ENCODE measurements at places on chromosomes 6 and 20.

DNA sequence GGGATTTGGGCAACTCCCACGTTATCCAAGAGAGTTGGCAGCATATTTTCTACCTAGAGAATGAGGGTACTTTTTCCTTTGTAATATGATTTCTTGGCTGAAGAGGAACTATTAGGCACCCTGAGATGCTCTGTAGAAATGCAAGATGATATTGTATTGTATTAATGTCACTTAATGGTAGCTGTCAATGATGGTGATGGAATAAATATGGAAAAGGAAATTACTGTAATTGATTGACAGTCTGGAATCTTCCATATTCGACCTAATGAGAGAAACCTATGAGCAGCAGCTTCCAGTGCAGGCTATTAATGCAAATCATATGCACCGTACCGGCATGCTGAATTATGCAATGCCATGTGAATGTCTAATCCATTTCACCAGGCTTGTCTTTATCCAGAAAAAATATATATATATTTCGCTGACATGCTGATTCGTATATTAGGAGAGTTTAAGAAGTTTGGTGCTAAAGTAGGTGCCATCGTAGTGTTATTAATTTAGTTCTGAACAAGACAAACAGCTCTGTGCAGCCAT lies 494.2 kb upstream of the JARID2 start:
- no peak for DNase-seq

DNA sequence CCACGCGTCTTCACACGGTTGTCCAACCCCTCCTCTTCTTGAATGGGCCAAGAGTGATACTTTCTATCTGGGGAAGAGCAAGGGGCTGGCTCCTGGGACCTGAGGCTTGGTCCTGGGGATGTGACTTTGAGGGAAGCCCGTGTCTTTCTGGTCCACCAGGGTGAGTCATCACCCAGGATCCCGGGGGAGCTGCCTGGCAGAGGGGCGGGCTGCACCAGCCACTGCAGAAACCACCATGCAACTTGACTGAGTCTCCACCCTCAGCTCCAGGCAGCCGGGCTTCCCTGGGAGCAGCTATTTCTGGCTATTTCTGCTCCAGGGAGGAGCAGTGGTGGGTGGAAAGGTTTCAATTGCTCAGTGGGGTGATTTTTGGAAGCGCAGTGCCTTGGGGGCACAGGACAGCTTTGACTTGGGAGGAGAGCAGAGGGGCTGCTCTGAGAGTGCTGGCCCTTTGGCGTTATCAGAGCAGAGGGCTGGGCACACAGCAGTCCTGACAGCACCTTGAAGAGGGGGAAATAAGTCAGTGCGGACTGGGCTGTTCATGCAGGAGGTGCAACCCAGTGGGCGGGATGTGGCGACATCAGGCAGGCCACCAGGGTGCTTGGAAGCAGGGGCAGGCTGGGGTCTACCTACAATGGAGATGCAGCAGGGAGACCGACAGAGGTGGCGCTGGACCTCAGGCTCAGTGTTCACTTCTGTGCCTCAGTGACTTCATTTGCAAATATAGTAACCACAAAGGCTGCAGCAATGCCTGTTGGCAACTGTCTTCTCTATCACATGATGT lies 45.1 kb upstream of the FAM83D start:
- DNase-seq: no peak

DNA sequence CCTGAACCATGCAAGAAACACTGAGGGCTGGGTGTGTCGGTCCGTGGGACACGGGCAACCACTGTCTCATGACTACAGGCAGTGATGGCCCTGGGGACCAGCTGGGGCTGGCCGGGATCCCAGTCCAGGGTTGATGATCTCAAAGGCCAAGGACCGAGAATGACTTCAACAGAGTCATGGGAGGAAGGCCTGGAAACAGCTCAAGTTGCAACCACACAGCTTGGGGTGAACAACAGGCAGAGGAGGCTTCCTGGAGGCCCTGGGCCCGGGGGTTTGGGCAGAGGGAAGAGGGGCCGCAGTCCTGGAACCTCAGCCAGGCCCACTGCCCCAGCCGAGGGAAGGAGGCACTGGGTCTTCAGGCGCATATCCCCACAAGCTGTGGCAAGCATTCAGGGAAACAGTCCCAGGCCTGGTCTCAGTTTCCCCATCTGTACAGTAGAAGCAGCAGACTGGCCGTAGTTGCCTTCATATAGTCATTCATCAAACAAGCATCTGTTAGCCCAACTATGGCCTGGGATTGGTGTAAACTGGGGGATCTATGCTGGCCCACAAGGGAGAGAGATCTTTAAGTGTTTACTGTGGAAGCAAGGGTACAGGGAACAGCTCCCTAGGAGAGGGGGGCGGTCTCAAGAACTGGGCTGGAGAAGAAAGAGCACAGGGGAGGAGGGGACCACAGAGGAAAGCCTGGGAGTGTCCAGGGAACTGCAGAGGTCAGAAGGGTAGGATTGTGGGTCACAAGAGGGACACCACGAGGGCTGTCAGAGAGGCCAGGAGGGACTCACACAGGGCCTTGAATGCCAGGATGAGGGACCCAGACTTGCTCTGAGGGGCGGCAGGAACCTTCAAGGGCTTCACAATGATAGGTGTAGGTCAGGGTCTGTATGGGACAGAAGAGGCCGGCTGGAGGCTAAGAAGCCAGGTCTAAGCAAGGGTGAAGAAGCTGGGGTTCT lies 2.1 kb downstream of the MYL9 start:
- no peak for DNase-seq

DNA sequence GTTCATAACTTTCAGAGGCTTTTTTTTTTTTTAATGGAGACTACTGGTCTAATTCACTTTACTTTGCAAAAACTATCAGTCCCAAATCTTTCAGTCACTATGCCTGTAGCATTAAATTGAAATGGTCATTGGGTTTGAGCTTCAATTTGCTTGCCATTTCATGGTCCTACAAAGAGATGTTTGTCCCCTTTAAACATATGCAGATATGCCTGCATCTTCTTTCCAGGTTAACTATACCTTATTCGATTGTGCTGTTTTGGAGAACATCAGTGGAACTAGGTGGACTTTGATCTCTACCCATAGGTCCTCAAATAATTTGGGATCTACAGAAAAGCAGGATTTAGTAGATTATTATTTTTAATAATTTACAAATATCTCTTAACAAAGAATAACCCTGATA lies 4.6 kb downstream of the POU3F2 start:
- DNase-seq: no peak

DNA sequence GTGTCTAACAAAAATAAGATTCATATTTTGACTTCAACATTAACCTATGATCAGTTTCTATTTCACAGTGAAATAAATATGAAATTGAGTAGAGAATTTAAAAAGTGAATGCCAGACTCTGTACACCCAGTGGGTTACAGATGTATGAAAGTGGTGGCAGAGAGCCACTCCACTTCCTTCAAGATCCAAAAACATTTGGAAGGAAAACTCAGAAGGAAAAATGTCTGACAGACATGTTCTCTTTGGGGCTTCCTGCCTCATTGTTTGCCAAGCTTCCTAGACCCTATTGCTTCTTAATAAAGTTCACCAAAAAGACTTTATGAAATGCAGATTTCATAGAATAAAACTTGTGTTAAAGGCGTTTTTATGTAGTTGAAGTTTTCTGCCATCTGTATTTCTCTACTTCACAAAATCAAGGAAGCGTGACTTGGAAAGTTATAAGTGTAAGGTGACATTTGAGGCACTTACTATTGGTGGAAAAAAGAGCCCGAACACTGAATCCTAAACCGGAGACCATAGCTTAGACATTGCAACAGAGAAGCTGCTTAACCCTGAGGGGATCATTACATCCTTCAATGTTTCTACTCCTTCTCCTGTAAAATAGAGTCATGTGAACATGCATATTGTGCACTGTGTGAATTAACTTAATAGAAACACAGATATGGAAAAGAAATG lies 12.8 kb downstream of the HMGCLL1 start:
- no peak for DNase-seq

GRCh38 chr6:128443553-128443952 lies 76.8 kb downstream of the PTPRK start:
- no peak for DNase-seq

DNA sequence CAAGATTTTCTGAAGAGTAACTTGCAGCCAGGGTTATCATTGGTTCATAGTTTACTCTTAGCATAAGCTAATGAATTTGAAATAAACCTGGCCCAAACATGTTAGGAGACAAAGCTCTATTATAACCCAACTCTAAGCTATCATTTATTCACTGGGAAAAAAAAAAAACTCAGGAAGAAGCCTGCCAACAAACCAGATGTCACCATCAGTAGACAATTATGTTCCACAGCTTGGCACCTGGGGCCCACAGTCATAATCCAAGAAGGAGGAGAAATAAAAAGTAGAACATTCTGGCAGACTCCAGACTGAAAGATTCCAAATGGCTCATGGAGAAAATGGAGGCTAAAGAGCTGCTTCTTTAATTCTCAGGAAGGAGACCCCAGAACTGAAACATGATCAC lies 100.0 kb upstream of the CNR1 start:
- DNase-seq: no peak

GRCh38 chr20:34977365-34978091 lies 21.9 kb downstream of the MYH7B start:
- DNase-seq: no peak

- DNase-seq: no peak
Measured at GRCh38 chr20:57000441-57000968, 265.9 kb downstream of the BMP7 start.

DNA sequence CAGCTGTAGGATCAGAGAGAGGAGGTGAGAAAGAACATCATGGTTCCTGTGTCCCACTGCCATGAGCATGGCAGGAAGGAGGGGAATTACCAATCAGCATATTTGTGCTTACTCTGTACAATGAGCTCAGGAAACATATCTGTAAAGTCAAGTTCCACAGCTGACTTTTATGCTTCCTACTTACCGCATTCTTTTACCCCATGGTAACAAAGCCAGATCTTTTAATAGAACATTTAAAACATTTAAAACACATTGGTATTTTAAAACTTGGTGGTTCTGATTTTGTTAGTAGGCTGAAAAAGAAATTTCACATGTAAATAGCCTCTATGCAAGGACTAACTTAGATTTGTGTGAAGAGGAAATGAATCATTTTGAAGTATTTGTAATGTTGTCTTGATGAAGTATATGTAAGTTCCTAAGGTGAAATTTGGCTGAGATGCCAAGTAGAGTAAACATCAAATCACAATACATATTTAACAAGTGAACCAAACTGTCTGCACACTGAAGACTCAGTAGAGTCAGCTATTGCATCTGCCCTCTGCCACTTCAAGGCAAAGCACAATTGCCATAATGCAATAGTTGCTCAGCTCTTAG lies 114.7 kb downstream of the GJA10 start:
- DNase-seq: no peak

GRCh38 chr6:25883991-25884390 lies 9.9 kb upstream of the SLC17A3 start:
- no peak for DNase-seq

DNA sequence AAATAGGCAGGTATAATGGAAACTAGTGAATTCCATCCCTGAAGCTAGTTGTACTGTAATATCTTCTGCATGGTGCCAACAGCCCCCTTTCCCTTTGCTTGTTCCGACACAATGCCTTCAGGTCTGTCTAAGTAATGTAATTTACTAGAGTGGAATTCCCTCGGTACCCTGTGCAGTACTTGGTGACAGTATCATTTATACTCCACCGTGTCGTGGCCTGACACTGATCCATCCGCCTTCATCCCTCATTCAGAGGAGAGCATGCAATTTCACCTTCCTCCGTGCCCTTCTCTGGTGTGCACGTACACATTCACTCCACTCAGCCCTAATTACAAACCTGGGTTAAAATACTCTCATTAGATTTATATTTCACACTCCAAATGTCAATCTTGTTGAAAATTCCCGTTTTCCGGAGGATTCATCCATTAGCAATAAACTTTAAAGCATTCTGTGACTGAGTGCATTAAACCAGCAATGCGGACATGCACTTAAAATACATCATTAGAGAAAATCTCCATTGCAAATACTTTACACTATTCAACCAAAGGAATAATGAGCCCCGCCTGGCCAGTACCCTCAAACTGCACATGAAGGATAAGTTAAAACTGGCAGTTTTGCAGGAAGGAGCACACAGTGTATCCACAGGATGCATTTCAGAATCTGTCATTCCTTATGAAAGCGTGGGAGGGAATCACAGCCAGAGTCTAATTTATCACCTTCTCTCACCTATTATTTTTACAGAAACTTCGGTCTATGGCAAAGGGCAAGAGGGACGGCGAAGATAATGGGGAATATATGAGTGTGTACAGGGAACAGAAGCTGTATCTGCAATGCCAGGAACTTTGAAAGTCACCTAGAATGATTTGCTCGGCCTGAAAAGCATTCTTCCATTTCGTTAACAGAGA lies 182.5 kb downstream of the GJA10 start:
- no peak for DNase-seq

DNA sequence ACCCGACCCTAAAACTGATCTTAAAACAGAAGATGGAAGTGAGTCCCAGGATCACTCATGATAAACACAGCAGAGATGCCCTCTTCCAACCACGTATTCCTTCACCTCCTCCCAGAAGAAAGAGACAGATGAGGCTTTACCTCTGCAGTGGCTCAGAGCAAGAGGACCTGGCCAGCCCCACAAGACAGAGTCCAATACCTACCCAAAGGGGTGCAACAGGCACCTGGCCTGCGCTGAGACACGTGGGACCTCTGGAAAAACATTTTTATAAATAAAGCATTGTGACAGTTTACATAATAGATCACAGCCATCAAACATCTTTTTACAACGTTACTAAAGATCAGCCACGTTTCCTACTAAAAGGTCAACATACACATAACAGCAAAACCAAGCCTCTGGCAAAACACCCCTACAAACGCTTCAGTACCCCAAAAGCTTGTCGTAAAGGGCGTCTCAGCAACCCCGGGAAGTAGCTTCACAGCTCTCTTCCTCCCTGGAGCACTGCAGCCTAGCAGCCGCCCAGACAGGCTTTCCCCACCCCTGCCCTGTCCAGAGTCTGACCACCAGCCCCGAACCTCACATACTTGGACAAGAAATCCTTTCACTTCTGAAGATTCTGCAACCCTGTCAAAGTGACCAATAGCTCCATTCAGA lies 2.9 kb downstream of the TAF4 start:
- no peak for DNase-seq

DNA sequence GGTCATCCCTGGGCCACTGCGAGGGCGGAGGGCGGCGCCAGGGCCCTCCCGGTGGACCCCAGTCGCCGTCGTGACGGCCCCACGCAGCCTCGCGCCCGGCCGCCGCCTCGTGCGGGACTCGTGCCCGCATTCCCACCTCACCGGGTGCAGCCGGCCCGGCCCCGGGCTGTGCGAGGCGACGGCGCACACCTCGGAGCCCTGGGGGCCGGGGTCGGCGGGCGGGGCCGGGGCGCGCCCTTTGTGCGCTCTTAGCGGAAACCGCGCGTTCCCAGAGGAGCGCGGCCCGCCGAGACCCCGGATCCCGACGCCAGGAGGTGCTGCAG lies 5.5 kb upstream of the DLL1 start:
- no peak for DNase-seq

DNA sequence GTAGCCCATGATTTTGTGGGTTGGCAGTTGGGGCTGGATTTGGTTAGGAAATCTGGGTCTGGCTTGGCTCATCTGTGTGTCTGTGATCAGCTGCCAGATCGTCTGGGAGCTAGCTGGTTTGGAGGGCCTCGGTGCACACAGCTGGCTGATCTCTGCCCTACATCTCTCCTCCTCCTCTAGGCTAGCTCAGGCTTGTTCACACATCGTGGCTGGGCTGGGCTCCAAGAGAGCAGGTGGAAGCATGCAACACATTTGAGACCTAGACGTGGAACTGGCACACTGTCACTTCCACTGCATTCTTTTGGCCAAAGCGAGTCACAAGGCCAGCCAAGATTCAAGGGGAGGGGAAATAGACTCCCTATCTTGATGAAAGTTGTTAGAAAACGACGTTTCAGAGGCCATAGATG lies 15.9 kb downstream of the NDUFAF5 start:
- DNase-seq: no peak

- DNase-seq: no peak
Measured at GRCh38 chr20:57701090-57701489, 8.7 kb downstream of the PMEPA1 start.

Data from activated T-helper 9 cell treated with anti-CD3 and anti-CD28 coated beads, Interleukin-2, amount 50 U/mL, for 16 hours (primary cell).